ENCODE measurements at places on chromosomes 2 and 18.

GRCh38 chr18:49698525-49699025 is 114.8 kb downstream of the ACAA2 start:
- DNase-seq, result no peak

DNA sequence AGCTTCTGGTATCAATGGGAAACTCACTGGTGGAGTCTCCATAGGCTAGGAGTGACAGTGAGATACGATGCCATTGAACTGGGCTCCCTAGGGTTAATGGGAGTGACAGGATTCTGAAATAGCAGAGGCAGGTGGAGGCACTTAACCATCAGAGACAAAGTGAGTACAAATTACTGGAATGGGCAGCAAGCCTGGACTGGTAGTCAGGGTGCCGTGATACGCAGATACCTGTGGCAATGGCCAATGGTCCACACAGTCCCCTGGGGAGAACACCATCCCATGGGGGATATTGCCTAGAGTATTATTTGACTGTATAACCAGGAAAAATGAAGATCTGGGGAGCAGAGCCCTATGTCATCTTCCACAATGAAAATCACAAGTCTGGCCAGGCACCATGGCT is 17.3 kb downstream of the CHCHD5 start:
- no peak for DNase-seq

- no peak for DNase-seq
Measured at GRCh38 chr18:68995675-68996074, 197.8 kb downstream of the CCDC102B start.

DNA sequence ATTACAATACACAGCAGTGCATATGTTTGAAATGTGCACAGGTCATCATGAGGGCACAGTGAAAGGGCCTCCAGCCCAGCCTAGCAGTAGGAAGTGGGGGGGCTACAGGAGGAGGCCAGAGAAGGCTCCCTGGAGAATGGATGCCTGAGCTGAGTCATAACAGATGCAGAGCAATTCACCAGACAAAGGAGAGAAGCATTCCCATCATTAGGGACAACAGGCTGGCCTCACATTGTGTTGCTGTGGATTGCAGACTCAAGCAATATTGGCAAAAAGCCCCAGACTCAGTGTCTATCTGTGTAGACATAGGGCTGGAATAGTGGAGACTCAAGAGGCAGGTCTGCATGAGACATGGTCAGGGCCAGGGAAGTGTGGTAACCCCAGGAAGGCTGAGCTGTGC is 329.9 kb downstream of the DLGAP1 start:
- no peak for DNase-seq

DNA sequence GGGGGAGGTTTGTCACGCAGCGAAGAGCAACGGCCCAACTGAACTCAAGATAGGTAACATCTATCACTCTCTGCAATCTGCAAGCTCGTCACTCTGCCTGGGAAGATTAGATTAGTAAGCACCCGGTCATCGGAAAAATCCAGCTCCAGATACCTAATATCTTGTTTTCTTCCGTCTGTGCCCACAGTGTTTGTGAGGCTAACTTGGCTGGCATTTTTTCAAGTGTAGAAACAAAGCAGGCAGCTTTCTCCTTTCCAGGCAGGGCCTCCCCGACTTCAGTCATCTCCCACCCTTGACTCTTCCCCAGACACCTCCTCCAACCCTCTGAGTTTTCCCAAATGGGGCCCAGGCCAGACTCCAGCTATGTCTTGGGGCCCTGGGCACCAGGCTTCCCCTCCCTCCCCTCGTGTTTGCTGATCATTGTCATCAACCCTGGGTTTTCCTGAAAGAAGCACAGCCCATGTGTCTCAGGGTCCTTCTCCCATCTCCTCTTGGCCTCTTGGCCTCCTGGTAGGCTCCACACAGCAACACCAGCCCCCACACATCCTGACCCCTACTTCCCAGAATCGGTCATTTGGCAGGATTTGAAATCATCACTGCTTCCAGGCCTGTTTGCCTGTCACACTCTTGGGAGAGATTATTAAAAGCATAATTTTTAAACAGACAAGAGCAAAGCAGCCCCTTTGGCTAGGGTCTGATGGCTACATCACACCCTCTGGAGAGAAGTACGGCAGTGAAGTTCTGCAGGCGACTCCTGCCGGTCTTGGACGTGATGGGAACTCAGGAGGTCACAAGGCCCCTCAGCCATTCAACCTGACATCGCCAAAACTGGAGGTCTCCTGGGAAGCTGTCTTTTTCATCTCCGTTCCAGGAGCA is 144.9 kb upstream of the ID2 start:
- no peak for DNase-seq

DNA sequence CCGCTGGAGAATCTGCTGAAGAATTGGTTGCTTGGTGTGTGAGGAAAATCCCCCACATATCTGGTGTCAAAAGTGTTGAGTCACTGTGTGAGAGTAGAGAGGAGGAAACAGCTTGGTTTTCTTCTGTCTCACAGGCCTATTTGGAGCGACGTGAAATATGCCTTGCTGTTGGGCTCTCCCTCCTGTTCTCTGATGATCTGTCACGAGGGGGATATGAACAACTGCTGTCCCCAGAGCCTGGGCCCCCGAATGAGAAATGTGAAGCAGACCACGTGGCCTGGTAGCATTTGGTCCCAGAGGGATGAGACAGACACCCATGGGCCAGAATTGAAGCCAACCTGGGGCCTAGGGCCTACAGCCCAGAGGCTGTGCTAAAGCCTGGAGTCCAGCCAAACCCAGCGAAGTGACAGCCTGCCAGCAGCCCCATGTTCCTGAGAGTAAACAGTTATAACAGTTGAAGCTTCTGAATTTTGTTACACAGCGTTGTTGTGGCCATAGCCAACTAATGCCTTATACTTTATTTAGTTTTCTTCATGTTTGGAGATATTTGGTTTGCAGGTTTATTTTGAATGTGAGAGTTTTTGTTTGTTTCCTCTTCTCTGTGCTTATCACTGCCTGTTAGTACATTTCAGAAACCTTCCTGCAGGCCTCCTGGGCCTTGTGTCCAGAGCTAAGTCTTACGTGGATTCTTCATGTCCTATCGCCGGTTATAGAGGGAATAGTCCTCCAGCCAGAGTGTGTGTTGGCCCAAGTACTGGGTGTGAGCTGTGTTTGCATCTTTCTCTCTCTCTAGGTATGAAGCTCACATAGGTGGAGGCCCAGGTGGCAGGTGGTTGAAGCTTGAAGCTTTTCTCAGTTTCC is 18.7 kb upstream of the COLEC12 start:
- DNase-seq, result no peak

DNA sequence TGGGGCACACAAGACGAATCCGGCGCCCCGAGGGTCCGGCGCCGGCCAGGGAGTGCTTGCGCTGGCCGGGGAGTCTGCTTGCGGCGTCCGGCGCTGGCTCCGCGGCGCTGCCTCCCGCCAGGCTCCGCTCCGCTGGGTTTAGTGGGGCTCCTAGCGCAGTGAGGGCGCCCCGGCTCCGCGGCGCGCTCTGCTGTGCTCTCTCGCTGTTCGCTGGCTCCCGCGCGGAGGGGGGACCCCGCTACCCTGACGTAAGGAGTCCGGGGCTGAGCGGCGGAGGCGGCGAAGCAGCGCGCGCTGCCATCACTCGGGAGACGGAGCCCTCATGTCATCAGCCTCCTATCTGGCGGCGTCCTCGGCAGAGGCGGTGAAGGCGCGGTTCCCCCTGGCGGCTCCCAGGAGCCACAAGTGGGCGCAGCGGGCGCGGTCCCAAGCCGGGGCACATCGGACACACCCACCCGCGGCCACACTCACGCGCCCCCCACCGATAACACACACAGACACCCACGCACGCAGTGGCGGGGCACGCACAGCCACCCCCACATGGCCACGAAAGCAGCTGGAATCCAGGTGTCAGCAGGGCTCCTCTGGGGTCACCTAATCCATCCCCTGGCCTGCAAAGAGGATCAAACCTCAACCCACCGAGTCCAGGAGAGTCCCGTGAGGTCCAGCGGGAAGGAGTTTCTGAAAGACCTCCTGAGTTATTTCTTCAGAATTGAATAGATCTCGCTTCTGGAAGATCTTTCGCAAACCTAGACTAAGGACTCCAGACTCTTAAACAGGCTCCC is at the start of gene C1QL2:
Gene C1QL2 (minus strand): TSS at position 189 of the 785 bp plus-strand sequence. CDS start 482 bp downstream, outside the sequence.
- DNase-seq, result no peak

DNA sequence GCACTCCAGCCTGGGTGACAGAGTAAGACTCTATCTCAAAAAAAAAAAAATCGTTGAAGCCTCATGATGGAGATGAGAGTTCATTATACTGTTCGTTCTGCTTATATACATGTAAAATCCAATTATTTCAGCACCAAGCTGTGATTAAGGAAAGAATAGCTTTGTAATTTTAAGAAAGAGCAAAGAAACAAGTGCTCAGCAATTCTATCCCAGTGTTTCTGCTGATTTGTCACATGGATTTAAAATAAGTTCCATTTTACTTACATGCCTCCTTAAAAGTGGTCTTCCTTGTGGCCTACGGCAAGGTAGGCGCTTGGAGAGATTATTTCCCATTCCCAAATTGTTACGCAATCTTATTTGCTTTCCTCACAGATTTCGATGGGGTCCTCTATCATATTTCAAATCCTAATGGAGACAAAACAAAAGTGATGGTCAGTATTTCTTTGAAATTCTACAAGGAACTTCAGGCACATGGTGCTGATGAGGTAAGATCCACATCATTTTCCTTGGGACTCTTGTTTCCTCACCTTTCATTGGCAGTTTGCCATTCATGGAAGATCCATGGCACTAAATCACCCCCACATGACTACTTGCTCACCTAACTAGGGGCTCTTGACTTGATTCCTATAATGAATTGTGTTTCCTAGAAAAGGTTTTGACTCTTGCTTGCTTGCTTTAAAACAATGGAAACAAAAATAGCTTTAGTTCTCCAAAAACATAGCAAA is 11.5 kb downstream of the ARPC2 start:
- no peak for DNase-seq

DNA sequence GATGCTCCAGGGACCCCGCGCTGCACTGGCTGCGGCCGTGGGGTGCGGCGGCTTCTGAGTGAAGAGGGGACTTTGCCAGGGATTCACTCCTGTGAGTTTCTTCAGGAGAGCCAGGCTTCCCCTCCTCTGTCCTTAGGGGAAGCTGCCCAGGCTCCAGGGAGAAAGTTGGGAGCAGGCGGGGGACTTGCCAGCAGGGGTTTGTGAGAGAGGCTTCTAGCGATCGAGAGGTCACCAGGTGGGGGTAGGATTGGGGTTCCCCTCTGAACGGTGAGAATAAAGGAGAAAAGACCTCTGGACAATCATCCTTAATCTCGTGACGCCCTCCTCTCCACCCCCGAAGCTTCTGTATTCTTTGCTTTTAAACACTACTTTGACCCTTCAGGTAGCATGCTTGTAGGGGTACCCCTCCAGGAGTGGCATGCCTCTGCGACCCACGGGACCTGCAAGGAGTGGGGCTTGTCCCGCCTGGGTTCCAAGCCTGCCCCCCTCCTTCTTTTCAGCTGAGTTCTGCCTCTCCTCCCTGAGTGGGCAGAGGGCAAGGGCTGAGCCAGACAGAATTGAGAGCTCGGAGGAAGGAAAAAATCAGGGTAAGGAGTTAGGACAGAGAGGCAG is 601 bp downstream of the PROKR1 start:
- no peak for DNase-seq

- peak; percentile 37 for DNase-seq
Measured at GRCh38 chr2:8103085-8103708, 578.7 kb upstream of the ID2 start.

DNA sequence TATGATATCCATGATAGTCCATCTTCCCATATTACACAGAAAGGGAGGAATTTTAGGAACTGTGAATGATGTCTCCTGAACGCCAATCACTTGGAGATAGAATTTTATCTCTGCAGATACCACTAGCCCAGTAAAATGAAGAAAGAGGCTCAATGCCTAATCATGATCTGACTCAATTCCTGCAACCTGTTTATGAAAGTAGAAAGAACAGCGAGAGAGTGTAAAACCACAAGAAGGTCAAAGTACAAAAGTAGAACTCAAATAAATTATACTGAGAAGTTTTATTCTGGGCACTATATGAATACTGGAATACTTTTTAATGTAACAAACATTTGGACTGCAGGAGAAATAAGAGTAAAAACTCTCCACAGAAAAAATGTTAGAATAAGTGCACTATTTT is 892.1 kb upstream of the DDX18 start:
- no peak for DNase-seq

DNA sequence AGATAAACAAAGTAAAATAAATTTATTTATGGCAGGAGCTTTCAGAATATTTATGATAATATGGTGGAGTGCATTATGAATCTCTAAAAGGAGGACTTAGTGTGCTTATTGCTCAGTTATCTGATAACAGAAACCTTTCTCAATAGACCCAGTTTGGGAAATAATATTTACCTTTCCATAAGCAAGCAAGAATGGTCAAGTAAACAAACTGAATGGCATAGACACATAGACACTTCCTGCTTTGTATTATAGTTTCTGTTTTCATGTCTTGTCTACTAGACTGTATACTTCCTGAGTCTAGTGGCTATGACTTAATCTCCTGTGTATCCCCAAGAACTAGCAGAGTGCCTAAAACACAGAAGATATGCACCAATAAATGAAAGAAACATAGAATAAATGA is 87.8 kb downstream of the UPP2 start:
- no peak for DNase-seq

GRCh38 chr2:226743915-226744314 is 55.7 kb downstream of the IRS1 start:
- DNase-seq, result no peak

GRCh38 chr18:51522338-51522737 is 324.9 kb upstream of the MEX3C start:
- no peak for DNase-seq

DNA sequence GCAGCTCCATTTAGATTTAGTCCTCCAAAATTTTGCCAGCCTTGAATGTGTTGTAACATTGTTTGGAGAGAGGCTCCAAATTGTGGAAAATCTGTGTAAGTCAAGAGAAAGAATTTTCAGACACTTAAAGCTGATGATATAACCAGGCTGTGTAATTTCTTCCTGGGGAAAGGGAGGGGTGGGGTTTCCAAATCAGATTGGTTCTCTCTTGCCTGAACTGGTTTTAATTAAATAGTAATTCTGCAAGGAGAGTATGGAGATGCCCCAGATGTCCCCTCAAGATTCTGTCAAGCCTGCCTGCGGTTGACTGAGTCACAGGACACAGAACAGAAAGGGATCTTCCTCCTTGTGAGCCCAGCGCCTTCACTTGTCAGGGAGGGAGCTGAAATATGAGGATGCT is 54.5 kb downstream of the C18orf63 start:
- DNase-seq, result no peak

DNA sequence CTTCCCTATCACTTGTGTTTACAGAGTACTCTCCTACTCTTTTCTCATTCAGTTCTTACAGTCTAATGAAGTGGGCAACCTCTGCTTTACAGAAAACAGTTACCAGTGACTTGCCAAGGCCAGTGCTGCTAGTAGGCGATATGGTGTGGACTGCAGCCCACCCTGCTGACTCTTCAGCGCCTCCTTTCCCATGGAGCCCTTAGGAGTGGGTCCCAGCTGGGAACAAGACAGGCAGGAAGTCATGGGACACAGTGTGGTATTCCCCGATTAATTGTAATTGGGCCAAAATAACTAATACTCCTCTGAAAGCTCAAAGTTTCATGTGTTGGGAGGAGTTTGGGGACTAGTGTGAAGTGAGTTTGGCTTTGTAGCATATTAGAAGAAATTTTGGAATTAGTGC is 120.1 kb upstream of the EML6 start:
- no peak for DNase-seq

DNA sequence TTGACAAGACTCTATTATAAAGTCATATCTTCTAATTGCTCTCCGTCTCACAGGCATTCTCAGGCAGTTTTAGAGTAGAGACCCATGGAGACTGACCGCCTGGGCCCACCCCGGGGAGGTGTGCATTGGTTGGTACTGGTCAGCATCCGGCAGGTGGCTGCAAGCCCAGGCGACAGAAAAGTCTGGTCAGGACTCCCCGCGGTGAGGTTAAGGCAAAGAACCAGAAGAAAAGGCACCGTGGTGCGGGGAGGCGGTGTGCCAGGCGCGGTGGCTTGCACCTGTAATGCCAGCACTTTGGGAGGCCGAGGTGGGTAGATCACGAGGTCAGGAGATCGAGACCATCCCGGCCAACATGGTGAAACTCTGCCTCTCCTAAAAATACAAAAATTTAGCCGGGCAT is 32.5 kb downstream of the AMER3 start:
- DNase-seq, result no peak

All from AG09319 (cell line).